SK-N-SH (cell line): ENCODE measurements at places on chromosomes 16 and 17.

DNA sequence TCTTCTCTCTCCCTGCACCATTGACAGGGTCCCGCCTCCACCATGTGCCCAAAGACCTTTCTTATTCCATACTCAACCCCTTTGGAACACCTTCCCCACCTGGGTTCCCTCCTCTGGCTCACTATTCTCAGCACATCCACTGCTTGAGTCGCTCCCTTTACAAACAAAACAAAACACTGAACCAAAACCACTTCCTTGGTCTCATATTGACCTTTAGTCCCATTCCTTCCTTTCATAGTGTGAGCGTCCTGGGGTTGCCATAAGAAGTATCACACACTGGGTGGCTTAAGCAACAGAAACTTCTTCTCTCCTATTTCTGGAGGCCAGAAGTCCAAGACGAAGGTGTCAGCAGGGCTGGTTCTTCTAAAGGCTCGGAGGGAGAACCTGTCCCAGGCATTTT, 6.1 kb upstream of the TNRC6C start:
- no peak for DNase-seq

GRCh38 chr17:75155191-75155601, 884 bp upstream of the JPT1 start:
- DNase-seq: no peak

GRCh38 chr16:23217646-23218045, 35.1 kb downstream of the SCNN1G start:
- DNase-seq: no peak

DNA sequence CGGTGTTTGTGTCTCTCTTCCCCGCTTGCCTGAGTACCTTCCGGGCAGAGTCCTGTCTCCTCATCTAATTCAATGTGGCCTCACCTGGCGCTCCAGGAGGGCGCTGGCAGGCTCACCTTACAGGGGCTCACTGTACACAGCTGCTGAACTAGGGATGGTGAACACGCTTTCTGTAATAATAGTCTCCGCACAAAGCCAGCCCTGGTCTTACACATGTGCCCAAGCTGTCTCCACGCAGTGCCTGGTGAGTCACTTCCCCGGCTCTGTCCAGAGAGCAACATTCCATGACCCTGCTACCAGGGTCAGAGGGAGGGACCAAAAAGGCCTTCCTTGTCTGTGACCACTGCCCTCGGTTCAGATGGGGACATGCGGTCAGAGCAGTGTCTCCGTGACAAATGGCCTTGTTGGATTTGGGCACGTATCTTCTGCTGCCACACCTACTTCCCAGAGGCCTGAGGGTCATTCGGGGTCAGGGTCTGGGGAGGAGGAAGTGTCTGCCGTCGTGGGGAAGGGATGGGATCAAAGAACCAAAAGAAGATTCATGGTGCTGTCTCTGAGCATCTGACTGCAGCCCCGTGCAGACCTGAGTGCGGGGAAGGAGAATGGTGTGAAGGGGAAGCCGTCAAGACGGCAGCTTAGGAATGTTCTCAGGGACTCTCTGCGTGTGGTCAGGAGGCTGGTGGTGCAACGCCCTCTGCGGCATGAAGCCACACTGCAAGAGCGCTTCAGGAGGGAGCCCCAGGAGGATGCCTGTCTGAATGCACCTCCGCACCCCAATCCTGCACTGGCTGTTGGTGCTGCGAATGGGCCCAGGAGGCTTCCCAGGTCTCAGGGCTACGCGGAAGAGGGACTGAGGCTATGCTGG, 68.8 kb downstream of the IL21R start:
- no peak for DNase-seq

GRCh38 chr17:81656835-81657234, 493 bp upstream of the PDE6G start:
- no peak for DNase-seq

- no peak for DNase-seq
Measured at GRCh38 chr17:19286751-19287341, 49.7 kb downstream of the EPN2 start.

- peak; percentile 53 for DNase-seq
Measured at GRCh38 chr17:7045492-7046126, 1.7 kb upstream of the SLC16A11 start.

DNA sequence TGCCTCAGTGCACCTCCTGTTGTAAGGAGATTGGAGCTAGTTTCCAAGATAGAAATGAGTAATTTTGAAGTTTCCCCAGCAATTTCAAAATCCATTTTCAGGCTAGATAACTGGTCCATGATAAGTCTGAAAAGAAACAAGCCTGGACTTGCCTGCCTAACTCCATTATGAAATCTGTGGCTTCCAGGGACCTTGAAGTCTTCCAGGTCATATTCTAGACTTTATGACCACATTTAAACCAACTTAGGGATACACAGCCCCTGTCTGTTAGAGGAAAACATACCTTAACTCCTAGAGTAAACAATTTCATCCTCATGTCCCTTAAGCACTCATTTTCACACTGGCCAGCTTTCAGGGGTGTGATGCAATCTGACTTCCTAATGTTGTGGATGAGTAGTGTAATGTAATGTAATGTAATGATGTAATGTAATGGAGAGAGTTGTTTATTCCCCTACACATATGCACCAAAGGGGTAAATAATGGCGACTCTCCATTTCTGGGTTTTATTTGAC, 96.7 kb upstream of the FAM20A start:
- DNase-seq: no peak

DNA sequence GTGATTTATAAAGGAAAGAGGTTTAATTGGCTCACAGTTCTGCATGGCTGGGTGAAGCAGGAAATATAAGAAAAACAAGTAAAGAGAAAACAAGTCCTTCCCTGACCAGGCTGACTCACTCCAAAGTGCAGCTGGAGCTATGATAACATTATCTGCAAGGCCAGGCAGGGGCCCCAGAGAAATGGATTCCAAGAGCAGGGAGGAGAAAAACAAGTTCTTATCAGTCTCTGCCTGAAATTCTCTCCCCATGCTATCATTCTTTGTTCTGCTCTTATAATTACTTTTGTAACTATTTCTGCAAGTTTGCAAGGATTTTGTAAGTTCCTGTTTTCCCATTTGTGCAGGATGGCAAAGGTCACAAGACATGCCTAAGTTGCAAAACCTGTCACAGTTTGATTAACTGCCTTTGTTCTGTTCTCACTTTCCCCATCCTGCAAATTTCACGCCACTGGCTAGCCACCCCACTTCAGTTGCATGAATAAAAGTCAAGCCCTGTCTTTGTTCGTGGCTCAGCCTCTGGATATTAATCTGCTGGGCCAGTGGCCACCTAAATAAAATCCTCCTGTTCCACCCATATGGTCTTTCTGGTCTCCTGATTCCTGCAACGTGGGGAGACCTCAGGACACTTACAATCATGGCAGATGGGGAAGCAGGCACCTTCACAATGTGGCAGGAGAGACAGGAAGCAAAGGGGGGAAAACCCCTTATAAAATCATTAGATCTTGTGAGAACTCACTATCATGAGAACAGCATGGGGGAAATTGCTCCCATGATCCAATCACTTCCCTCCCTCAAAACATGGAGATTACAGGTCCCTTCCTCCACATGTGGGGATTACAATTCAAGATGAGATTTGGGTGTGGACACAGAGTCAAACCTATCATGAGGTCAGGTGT, 13.1 kb downstream of the ABCA9 start:
- no peak for DNase-seq

DNA sequence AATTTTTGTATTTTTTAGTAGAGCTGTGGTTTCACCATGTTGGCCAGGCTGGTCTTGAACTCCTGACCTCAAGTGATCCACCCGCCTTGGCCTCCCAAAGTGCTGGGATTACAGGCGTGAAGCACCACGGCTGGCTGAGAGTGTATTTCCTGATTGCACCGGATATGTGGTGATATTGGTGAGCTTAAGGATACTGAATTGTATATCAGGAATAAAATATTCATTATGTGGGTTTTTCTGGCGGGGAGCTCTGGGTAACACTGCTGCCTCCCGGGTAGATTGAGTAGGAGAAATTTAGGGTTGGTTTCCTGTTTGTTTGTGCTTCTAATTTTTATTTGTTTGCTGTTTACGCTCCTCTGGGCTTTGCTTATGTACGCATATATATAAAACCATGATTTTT, 7.7 kb upstream of the TMEM98 start:
- DNase-seq: no peak

GRCh38 chr16:88927010-88927409, 50.0 kb downstream of the CBFA2T3 start:
- DNase-seq: no peak

GRCh38 chr17:8630802-8631553, 453 bp upstream of the MYH10 start:
- peak; percentile 98 for DNase-seq

DNA sequence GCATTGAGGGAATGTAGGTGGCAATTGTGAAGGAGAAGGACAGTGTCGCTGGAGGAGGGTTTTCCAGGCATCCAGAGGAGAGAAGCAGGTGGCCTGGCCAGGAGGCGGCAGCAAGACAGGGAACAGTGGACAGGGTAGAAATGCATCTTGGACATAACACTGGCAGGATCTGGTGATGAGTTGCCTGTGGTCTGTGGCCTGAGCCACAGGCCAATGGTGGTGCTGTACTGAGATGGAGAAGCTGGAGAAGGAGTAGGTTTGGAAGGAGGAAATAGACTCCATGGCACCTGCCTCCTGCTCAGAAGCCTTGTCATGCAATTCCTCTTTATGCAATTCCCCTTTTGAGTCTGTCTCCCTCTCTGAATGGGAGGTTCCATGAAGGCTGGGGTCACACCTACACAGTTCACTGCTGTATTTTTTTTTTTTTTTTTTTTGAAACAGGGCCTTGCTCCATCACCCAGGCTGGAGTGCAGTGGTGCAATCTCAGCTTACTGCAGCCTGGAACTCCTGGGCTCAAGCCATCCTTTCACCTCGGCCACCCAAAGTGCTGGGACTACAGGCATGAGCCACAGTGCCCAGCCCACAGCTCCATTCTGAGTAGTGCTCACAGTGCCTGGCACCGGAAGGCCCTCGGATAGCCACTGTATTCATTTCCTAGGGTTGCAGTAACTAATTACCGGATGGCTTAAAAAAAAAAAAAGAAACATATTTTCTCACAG, 13.5 kb upstream of the CACNG4 start:
- no peak for DNase-seq

DNA sequence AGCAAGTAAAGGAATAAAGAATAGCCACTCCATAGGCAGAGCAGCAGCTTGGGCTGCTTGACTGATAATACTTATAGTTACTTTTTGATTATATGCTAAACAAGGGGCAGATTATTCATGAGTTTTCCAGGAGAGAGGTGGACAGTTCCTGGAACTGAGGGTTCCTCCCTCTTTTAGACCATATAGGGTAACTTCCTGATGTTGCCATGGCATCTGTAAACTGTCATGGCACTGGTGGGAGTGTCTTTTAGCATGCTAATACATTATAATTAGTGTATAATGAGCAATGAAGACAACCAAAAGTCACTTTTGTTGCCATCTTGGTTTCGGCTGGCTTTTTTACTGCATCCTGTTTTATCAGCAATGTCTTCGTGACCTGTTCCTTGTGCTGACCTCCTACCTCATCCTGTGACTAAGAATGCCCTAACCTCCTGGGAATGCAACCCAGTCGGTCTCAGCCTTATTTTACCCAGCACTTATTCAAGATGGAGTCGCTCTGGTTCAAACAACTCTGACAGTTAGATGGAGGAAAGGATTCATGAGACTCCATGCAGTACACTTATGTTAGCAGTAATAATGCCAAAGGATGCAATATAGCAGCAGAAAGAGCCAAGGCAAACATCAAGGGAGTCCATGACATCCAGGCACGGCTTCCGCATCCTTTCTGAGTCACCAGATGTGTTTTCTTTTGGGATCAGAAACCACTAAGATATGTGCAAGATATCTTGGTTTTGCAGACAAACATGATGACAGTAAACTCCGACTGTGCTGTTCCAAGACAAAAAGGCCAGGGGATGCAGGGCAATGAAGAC, 55.8 kb upstream of the B4GALNT2 start:
- no peak for DNase-seq

DNA sequence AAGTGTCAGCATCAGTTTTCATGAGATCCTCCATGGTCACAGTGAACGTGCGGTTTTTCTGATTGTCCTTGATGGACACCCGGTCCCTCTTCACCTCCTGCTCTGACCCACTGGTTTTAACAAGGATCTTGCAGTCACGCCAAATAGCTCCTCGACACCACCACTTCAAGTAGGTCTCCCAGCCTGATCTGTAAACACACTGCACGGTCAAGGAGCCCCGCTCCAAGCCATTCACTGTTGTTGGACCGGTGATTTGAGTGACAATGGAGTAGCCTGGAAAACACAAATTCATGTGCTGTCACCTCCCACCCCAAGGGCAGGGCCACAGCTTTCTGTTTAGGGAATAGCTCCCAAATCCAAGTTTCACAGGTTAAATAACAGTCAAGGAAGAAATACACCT, 8.2 kb downstream of the CD300LF start:
- no peak for DNase-seq

DNA sequence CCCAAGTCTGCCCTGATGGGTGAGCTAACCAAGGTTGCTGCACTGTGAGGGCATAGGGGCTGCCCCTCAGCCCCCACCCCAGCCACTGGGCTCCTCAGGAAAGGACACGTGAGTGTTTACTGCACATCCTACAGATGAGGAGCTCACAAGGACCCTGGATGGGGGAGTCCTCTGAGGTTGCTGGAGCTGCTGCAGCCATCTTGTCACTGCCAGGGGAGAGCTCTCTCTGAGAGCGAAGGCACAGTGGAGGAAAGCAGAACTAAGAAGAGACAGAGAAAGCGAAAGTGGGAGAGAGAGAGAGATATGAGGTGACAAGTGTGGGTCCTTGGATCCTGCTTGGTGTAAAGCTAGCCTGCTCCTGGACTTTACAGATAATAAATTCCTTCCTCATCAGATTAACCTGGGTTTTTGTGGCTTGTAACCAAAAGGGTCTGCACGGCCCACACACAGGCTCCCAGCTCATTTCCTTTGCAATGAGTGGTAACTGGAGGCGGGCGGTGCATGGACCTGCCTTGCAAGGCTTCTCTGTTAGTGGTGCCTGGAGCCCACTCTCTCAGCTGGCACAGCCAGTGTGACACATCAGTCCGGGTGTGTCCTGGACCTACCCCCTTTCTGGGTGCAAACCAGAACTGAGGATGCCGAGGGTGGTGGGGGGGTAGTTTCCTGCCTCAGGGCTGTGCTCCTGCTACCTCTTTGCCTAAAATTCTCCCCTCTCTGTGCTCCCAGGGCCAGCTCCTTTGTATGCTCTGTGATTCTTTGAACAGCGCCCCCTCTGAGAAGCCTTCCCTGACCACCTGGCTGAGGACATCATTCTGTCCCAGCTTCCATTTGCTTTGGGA, 14.2 kb downstream of the SNX20 start:
- DNase-seq: no peak

- peak; percentile 91 for DNase-seq
Measured at GRCh38 chr17:75010683-75011400, 1.6 kb upstream of the MRPL58 start.

DNA sequence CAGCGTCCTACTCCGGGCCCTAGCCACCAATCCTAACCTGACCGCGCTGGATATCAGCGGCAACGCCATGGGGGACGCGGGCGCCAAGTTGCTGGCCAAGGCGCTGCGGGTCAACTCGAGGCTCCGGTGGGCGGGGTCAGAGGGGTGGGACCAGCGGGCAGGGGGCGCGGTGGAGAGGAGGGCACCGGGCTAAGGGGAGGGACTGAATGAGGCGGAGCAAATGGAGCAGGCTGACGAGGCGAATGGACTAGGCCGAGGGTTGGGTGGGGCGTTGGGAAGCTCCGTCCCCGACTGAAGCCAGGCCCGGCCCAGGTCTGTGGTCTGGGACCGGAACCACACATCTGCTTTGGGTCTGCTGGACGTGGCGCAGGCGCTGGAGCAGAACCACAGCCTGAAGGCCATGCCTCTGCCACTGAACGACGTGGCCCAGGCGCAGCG, 4.6 kb downstream of the CARMIL2 start:
- peak; percentile 60 for DNase-seq

GRCh38 chr16:88653596-88654362, 2.9 kb upstream of the CYBA start:
- no peak for DNase-seq

GRCh38 chr17:47188271-47188875, 722 bp downstream of the CDC27 start:
- peak; percentile 42 for DNase-seq
